ENCODE measurements at places on chromosomes 11 and 22. TPM values are rescaled to one million over a fixed set of nuclear protein-coding genes. Genes with fewer than 3 reads are reported as not detected.
A peak's percentile ranks its signal among the peaks of the same experiment; 100 is the strongest.

- no peaks in the 10 kb centered on the region for H3K27me3 ChIP-seq
- H3K4me1 ChIP-seq, result no peaks in the 10 kb centered on the region
- DNase-seq, result peak; percentile 41
These were observed 15.9 kb upstream of the GLYATL1 start for GRCh38 chr11:58923300-58923788.

- no peaks in the 10 kb centered on the region for H3K4me1 ChIP-seq
- H3K36me3 ChIP-seq, result no peaks in the 10 kb centered on the region
- H3K27me3 ChIP-seq, result no peaks in the 10 kb centered on the region
- no peak overlapping the region for H3K27ac ChIP-seq
These were observed 432.1 kb upstream of the DDI1 start for GRCh38 chr11:103604310-103604709.

SERHL2 gene
- polyA plus RNA-seq, result 33.6 TPM

DNA sequence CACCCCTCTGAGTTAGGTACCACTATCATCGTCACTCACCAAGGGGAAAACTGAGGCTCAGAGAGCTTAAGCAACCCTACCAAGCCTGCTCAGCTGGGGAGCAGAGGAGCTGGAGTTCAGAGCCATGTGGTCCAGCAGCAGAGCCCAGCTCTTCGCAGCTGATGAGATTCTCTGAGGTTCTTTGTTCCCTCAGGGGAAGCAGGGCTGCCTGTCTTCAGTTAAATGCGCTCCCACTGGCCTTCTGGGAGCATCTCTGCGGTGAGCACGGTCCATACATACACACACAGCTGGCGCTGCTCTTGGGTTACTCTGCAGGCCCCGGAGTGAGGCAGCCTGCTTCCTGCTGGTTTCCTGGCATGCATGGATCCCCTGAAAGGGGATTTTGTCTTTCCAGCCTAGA, 5.2 kb upstream of the PTGDR2 start:
- no peak overlapping the region for H3K4me3 ChIP-seq
- H3K27ac ChIP-seq, result no peak overlapping the region
- no peak for DNase-seq
- no peaks in the 10 kb centered on the region for H3K27me3 ChIP-seq
- H3K36me3 ChIP-seq, result no peaks in the 10 kb centered on the region

IL18 gene
- 8.9 TPM for polyA plus RNA-seq

DNA sequence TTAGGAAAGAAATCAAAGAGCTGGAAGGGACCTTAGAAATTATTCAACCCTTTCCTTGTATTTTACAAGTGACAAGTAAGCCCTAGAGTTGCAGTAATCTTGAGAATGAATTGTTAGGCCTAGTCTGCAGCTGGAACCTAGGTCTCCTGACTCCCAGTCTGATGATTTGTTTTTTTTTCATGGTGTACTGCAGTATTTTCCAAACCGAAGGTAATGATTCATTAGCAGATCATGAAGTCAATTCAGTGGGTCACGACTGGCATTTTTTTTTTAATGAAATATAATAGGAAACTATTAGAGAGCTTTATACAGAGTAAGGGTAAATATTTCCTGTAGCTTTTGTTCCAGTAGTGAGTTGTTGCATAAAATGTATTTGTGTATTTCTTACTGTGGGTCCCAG, 42.8 kb downstream of the EXT2 start:
- H3K4me1 ChIP-seq, result peaks cover 10% of the 10 kb centered on the region
- H3K4me3 ChIP-seq, result no peak overlapping the region
- no peaks in the 10 kb centered on the region for H3K27me3 ChIP-seq
- H3K36me3 ChIP-seq, result peaks cover 28% of the 10 kb centered on the region

RFPL3 gene
- polyA plus RNA-seq, result not detected

DNA sequence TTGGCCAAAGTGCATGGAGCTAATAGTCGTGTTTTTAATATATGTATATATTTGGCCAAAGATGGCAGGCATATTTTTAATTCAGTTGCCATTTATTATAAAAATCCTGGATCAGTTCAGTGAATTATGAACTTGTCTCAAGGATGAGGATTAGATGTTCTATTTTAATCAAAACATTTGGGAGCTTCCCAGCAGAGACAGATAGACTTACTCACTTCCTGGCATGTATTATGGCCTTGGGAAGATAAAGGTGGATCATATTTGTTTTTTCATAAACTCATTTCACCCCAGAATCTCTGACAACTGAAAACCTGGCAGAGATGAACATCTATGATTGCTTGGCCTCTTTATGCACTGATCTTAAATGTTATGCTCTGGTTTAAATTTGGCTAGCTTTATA, 148.8 kb downstream of the NCAM1 start:
- H3K27me3 ChIP-seq, result no peaks in the 10 kb centered on the region
- no peak for DNase-seq
- H3K27ac ChIP-seq, result no peak overlapping the region
- H3K4me3 ChIP-seq, result no peak overlapping the region

DNA sequence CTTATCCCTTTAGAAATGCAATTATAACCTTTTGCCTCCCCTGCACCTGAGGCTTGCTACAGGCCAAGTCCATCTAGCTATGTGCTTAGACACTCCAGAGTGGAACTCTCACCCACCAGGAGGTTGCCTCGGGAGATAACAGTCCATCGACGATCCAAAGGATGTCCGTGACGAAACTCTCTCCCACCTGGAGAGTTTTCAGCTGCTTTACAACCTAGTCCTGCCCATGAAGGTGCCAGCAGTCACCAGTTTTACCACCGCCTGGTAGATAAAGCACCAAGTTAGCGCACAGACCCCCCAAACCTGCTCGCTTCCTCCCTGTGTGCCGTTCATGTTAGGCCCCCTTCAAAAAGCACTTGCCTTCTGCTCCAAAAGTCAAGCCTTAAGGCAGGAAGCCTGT, 53.1 kb upstream of the SHISAL1 start:
- no peaks in the 10 kb centered on the region for H3K36me3 ChIP-seq
- DNase-seq, result no peak
- no peak overlapping the region for H3K27ac ChIP-seq
- peaks cover 37% of the 10 kb centered on the region for H3K27me3 ChIP-seq
- no peaks in the 10 kb centered on the region for H3K4me1 ChIP-seq

- H3K27me3 ChIP-seq, result no peaks in the 10 kb centered on the region
- DNase-seq, result no peak
- peaks cover 7% of the 10 kb centered on the region for H3K4me1 ChIP-seq
- no peak overlapping the region for H3K4me3 ChIP-seq
These were observed 79.0 kb downstream of the LARGE2 start for GRCh38 chr11:46001448-46001914.

GRCh38 chr11:36097219-36097650, 153.4 kb downstream of the LDLRAD3 start:
- no peak overlapping the region for H3K4me3 ChIP-seq
- H3K36me3 ChIP-seq, result 0 out of 3 replicates have a peak, but pooled peaks cover 4% of the 10 kb centered on the region
- no peaks in the 10 kb centered on the region for H3K27me3 ChIP-seq
- DNase-seq, result peak; percentile 63
- peaks cover 42% of the 10 kb centered on the region for H3K4me1 ChIP-seq

DNA sequence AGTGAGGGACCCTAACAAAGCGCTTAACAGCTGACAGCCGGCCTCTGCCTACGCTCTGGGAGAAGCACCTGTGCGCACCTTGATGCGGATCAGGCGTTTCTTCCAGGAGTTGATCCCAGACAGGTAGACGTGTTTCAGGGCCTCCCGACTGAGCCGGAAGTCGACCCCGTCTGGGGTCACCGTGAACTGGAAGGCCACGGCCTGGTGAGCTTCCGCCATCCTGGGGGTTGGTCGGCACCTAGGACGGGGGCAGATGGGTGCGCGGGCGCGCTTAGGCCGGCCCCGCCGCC, 585 bp downstream of the CPT1B start:
- no peaks in the 10 kb centered on the region for H3K27me3 ChIP-seq
- H3K36me3 ChIP-seq, result no peaks in the 10 kb centered on the region
- no peak for DNase-seq

GRCh38 chr11:12862696-12863469, 146.2 kb upstream of the RASSF10 start:
- no peak overlapping the region for H3K27ac ChIP-seq
- peak; percentile 31 for DNase-seq
- H3K27me3 ChIP-seq, result no peaks in the 10 kb centered on the region

GRCh38 chr22:46056546-46057245, 79.7 kb upstream of the WNT7B start:
- H3K4me3 ChIP-seq, result no peak overlapping the region
- H3K27me3 ChIP-seq, result peaks cover 4% of the 10 kb centered on the region
- H3K36me3 ChIP-seq, result no peaks in the 10 kb centered on the region
- peaks cover 4% of the 10 kb centered on the region for H3K4me1 ChIP-seq
- no peak for DNase-seq

GAL3ST1 gene
- 0.80 TPM for polyA plus RNA-seq

DNA sequence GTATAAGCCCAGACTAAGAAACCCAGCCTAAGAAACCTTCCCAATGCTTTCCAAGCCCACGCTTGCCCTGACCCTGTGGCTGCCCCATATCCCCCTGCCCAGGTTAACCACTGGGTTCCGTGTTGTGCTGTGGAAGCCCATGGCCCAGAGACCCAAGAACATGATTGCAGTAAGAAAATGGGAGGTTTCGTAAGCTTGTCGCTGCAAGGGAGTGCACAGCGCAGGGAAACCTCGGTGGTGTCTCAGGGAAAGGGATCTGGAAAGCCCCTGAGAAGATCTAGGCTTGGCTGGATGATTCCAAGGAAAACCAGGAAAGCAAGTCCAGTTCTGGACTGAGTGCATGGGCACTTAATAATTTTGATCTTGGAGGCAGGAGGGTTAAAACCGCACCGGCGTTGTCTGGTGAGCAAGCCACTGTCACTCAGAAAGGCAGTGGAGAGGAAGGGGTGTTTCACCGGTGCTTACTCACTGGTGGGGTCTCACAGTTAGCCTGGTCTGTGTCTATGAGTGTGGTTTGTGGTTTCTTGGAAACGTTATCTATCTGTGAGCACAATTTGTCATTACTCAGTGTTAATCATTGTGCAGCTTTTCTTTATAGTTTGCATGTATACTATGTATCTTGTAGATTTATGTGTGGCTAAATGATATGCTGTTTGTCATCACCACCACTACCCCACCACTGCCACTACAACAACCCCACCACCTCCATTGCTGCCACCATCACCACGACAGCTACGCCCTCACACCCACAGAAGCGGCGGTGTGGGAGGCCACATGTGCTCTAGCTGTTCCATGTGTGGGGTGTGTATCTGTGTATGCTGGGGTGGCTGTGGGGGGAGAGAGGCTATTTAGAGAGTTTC, 53.3 kb upstream of the PRDM11 start:
- no peaks in the 10 kb centered on the region for H3K4me1 ChIP-seq
- no peak overlapping the region for H3K4me3 ChIP-seq
- no peak overlapping the region for H3K27ac ChIP-seq
- H3K36me3 ChIP-seq, result no peaks in the 10 kb centered on the region
- DNase-seq, result no peak
- H3K27me3 ChIP-seq, result no peaks in the 10 kb centered on the region

GRCh38 chr11:111510311-111510710, 1.9 kb downstream of the BTG4 start:
- no peak overlapping the region for H3K27ac ChIP-seq
- peaks cover 15% of the 10 kb centered on the region for H3K27me3 ChIP-seq
- no peaks in the 10 kb centered on the region for H3K36me3 ChIP-seq
- DNase-seq, result no peak
- H3K4me3 ChIP-seq, result no peak overlapping the region

RAB39A gene
- polyA plus RNA-seq, result 0.05 TPM

GRCh38 chr22:47842119-47842518, 1079.7 kb downstream of the TBC1D22A start:
- H3K36me3 ChIP-seq, result no peaks in the 10 kb centered on the region
- no peaks in the 10 kb centered on the region for H3K27me3 ChIP-seq
- H3K27ac ChIP-seq, result no peak overlapping the region
- DNase-seq, result no peak

DNA sequence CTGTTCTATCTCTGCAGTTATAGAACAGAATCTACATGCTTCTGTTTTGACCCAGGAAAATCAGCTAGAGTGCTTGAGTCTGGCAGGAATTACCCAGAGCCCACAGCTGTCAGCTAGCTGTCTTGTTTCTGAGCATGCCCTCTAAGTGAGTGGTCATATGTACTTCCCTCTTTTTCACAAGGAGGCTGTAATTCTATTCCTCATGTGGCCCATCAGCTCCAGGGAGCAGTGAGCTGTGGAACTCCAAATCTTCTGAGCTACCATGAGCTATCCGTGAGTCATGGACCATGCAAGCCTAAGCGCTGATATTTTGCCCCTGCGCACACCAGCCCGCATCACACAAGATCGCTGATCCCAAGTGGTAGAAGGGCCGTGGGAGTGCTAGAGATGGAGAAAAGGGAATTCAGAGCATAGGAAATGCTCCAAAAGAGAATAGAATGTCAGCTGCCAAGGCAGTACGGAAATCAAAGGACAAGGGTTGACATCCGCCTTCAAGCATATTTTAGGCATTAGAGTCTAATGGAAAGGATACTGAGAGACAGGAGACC, 5.4 kb downstream of the FJX1 start:
- H3K27me3 ChIP-seq, result peaks cover 25% of the 10 kb centered on the region
- no peak overlapping the region for H3K4me3 ChIP-seq
- DNase-seq, result no peak
- no peaks in the 10 kb centered on the region for H3K36me3 ChIP-seq
- H3K27ac ChIP-seq, result no peak overlapping the region

DNA sequence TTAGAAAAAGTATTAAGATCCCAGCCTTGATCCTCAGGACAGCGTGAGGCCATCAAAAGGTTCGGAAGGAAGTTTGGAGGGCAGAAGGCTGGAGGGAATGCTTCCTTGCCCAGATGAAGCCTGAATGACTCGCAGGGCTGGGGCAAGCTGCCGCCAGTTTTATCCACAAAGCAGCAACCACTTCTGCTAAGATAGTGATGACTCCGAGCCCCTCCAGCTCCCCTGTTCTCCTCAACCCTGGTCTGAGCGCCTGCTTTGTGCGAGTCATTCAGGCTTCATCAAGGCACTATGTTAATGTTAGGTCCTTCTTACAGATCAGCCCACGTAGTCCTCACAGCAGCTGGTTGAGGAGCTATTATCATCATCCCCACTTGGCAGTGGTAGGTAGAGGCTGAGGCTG, 158.8 kb downstream of the COMMD9 start:
- H3K27ac ChIP-seq, result no peak overlapping the region
- H3K27me3 ChIP-seq, result no peaks in the 10 kb centered on the region
- no peak for DNase-seq
- H3K36me3 ChIP-seq, result no peaks in the 10 kb centered on the region
- H3K4me3 ChIP-seq, result no peak overlapping the region
